ENCODE measurements at places on chromosomes 1 and 21.

GRCh38 chr1:99725996-99726395, 40.4 kb downstream of the FRRS1 start:
- DNase-seq, result no peak

GRCh38 chr1:2874207-2874606, 72.7 kb upstream of the TTC34 start:
- DNase-seq, result no peak

DNA sequence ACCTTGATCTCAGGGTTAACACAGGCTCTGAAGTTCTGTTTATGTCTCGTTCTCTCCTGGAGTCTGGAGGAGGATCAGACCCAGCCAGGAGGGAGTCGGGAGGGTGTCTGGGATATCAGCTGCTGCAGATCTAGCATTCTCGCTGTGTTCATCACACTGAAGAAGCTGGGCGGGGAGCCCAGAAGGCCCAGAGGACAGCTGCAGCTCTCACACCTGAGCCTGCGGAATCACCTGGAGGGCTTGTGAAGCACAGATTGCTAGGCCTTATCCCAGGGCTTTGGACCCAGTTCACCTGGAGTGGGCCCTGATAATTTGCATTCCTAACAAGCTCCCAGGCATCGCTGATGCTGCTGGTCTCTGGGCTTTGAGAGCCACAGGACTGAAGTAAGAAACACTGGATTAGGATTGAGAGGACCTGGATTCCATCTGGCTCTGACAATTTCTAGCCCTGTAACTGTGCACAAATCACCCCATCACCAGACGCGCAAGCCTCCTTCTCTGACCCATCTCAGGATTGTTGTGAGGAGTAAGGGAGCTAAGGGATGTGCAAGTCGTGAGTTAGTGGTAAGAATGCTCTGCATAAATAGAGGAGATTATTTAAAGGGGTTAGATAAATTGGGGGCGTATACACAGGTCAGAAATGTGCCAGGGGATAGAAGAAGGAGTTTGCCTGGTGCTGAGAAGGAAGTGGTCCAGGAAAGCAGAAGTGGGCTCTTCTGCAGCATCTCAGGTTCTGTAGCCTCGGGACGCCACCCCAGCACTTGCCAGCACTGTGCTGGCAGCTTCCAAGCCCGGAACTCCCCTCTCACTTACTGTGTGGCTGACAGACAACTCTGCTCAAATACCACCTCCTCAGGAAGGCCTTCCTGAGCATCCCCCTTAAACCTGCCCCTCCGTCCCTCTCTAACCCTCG, 19.1 kb downstream of the ABCA4 start:
- no peak for DNase-seq

DNA sequence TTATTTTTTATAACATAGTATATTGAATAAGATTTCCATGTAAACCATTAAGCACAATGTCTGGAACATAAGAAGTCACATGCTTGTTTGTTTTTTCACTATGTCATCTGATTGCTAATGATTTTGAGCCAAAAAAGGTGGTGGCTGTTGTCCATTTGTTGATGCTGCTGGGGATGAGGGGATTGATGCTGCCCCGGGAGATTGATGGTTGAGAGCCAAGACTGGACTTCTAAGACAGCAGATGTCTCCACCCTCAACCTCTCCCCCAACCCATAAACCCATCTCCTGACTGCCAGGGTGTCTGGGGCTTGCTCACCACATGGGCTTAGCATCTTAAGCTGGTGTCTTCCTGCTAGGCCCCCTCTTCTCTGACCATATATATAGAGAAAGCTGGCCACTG, 35.8 kb upstream of the CD34 start:
- no peak for DNase-seq

DNA sequence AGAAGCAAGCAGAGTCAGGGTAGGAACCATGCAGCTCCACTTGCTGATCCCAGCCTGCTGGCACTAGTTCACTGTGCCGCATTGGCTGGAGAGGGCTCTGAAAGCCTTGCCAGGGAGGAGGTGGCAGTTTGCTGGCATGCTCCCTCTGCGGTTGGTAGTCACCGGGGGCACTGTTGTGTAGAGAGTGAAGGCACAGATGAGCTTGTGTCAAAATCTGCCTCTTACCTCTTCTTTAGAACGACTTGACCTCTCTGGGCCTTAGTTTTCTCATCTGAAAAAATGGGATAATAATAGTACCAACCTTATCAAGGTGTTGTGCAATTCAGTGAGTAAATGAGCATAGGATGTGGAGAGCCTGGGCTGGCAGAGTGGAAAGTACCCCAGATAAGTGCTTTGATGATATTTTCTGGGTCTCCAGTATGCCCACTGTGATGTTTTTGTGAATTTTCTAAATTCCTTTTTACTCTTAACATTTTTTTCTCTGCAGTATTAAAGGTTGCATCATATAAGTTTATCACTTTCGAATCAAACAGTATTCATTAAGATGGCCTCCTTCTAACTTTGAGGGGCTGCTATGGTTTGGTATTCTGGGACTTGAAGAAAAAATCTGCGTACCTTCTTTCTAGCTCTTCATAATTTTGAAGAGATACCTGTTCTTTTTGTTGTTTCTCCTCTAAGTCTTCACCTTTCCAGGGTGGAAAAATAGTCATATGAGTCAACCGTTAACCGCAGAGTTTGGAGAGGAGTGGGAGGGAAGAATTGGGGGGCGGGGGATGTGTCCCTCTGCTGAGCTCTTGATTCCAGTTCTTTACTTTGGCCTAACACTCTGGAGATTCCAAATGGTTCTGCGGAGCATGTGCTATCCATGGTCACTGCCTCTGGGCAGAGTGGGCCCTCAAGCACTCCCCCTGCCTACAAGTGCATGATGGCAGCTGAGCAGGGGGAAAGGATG, 26.8 kb downstream of the SZRD1 start:
- DNase-seq, result no peak

DNA sequence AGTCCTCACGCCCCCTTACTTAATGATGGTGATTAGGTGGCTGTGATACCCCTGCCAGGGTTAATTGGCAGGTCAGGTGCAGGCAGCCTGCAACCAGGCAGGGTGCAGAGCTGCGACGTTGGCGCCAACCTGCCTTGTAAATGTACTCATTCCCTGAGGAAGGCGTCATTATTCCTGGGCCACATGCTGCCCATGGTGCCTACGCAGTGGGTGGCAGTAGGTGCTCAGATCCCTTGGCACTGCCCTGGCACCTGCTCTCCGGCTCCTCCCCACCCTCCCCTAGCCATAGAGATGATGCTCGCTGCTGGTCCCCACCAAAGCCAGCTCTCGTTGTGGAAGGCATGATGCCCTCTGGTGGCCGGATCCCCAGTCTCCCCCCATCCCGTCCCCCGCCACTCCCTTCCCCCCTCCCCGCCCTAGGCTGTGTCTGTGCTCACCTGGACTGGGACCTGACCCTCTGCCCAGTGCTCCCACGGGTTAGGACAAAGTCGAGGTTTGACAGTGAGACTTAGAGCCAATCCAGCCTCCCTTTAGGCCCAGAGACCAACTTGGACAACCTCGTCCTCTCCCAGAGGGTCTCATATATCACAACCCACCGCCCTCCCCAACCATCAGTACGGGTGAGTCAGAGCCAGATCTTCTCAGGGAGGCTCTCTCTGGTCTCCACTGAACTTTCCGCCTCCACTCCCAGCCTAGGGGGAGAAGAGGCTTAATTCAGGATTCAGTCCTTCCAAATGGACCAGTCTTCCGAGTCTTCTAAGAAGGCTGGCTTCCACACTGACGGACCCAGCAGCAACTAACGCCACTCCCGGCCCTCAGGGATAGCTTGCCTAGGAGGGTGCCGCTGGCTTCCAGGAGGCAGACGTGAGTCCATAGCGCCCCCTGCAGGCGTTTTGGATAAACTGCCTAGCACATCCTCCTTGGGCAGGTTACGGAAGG, 5.7 kb downstream of the KRTCAP2 start:
- DNase-seq, result peak; percentile 85

GRCh38 chr1:107138166-107138565, 2.7 kb upstream of the NTNG1 start:
- DNase-seq, result no peak

GRCh38 chr1:35832276-35832905, 24.6 kb downstream of the AGO4 start:
- no peak for DNase-seq

GRCh38 chr1:4801192-4801924, 146.9 kb downstream of the AJAP1 start:
- DNase-seq, result no peak

- no peak for DNase-seq
Measured at GRCh38 chr1:14108356-14109275, 408.6 kb downstream of the PRDM2 start.

DNA sequence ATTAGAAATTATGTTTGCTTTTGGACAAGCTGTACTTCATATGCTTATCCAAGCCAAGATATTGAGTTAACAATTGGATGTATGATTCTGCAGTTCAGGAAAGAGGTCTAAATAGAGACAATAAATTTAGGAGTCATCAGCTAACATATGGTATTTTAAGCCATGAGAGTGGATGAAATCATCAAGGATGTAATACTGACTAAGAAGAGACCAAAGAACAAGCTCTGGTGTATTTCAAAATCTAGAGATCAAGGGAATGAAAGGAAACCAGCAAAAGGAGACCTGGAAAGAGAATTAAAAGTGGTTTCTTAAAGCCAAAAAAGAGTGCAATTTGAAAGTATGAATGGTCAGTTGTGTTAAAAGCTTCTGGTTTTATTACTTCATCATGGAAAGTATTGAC, 183.6 kb upstream of the BEND5 start:
- DNase-seq, result no peak

GRCh38 chr1:33082575-33083108, 1.7 kb downstream of the AZIN2 start:
- DNase-seq, result no peak

DNA sequence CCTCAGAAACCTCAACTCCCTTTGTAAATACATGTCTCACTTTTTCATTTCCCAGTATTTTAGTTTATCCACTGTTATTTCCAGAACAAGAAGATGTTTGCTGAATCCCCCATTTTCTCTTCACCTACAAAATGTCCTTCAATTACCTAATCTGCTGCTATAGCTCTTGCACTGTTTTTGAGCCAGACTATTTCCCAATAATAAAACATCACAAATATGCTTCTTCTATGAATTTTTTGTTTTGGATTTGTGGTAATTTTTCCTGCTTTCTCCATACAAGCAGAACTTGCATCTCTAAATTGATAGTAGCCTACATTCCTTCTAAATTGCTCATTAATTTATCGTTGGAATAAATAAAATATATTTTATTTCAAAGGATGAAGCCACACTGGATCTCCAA, 199.6 kb upstream of the C1orf87 start:
- DNase-seq, result no peak

- no peak for DNase-seq
Measured at GRCh38 chr1:117930173-117930447, 571 bp downstream of the WDR3 start.

GRCh38 chr1:78069784-78070183, 24.0 kb downstream of the GIPC2 start:
- DNase-seq, result no peak

- DNase-seq, result no peak
Measured at GRCh38 chr1:172500207-172500606, 32.7 kb upstream of the SUCO start.

DNA sequence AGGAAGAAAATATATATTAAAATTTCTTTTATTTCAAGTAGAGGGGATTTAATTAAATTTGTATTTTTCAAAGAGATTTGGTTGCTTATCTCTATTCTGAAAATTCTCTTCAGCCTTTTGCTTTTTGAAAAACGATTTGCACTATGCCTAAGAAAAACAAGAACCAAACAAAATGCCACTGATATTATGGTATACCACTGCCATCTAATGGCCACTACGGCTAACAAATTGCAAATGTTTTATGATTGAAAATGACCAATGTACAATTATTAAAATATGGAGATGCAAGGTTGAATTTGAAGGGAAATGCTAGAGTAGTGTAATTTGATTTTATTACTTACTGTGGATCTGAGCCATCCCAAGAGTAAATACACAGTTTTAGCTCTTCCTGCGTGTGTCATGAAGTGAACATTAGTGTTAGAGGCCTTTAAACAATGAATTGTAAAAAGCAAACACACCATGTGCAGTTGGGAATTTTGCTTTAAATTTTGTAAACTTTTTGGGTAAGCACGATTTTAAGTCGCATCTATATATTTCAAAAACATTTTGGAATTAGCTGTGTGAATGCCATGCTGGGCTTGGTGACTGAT, 137.4 kb upstream of the USP25 start:
- DNase-seq, result no peak

GRCh38 chr1:39720094-39720999, 18.3 kb upstream of the PPIE start:
- no peak for DNase-seq

GRCh38 chr1:210698661-210699060, 370.0 kb downstream of the HHAT start:
- no peak for DNase-seq

GRCh38 chr1:92953491-92953890, 7.8 kb downstream of the DIPK1A start:
- DNase-seq, result peak; percentile 60

DNA sequence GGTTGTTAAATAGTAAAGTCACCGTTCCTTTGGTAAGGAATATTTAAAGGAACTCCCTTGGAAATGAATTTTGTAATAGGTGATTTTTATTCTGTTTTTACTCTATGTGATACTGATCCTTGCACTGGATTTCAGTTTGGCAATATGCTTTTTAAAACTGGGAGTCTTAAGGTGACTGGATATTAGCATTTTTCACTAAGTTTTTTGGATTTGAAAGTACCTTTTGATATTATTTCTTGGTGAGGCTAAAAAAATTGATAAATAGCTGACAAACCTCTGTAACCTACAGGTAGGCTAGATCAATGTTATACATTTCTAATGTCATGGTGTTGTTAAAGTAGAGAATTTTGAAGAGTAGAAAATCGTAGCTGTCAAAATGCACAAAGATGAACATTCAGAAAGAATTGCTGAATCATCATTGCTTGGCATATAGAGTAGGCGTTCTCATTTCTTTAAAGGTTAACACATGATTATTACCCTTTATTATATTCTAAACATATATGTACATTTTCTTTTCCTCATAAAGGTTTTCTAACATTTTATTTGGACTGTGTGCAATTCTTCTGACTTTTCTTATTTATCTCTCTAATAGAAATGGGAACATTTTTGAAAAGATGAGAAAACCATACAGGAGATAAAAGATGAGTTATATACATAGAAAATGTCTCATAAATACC, 1.5 kb upstream of the DNAJB4 start:
- no peak for DNase-seq

GRCh38 chr1:63143482-63143881, 178.9 kb upstream of the FOXD3 start:
- DNase-seq, result no peak

Data from stimulated activated naive CD8-positive, alpha-beta T cell treated with anti-CD3 and anti-CD28 coated beads, Interleukin-15, amount 100 ng/mL, for 72 hours (primary cell).